ENCODE measurements at places on chromosomes 2 and 18.

- no peak for DNase-seq
Observed at GRCh38 chr18:53906681-53907080, 317.8 kb downstream of the MBD2 start.

GRCh38 chr2:98565286-98565860 is 42.9 kb downstream of the COA5 start:
- no peak for DNase-seq

DNA sequence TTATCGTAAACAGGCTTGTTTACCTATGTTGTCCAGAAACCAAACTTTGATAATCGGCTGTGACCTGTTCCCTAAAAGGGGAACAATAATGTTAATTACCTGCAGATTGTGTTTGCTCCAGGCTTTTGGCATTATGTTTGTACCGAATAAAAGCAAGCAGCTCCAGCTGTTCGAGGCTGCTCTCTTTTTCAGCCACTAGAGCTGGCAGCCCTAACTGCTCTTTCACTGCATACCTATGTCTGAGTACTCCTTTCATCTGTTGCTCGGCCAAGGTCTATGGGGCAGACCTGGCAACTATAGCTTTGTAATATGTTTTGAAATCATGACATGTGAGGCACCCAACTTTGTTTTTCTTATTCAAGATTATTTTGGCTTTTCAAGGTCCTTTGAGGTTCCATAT is 77.8 kb upstream of the EHBP1 start:
- no peak for DNase-seq

DNA sequence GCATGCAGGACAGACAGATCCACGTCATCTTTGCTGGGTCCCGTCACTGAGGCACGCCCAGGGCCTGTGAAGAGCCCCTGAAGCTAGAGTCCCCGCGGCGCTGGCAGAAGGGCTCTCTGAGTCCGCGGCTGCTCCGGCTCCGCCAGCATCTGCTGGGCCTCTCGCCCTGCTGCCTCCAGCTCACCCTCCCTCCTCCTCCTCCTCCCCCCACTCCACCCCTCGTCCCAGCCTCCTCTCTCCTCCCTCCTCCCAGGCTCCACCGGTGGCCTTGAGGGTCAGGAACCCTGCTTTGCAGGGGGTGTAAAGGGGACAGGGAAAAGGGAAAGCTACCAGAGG is at the start of gene TNS1:
TNS1 (minus strand) TSS at position 151 of the 336 bp plus-strand sequence; CDS start at position 28, 123 bp downstream.
- no peak for DNase-seq

DNA sequence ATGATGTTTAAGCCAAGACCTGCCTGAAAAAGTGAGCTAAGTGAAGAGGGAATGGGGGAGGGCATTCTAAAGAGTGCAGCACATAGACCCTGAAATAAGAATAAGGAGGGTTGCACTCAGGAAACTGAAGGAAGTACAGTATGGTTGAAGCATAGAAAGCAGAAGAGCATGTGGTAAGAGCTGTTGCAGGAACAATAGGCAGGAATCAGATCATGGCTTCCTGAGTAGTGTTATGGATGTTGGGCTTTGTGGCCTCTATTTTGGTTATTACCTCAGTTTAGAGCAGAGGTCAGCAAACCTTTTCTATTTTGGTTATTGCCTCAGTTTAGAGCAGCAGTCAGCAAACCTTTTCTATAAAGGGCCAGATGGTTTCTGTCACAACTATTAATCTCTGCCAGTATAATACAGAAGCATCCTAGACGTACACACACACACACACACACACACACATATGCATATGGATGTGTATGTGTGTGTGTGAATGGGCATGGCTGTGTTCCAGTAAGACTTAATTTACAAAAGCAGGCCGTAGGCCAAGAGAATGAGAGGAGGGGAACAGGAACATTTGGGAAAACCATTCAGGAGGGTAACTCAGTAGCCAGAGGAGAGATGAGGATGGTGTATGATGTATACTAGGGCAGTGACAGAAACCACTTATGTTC is 91.1 kb upstream of the MYO3B start:
- no peak for DNase-seq

DNA sequence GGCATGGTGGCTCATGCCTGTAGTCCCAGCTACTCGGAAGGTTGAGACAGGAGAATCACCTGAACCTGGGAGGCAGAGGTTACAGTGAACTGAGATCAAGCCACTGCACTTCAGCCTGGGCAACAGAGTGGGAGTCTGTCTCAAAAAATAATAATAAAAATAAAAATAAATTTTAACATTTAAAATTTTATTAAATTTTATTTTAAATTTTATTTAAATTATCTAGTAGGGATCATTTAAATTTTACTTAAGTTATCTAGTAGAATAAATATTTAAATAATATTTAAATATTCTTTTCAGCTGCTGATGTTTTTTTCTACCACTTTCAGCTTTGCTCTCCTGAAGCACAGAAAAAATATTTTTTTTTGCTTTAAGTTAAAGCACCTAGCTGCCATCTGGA is 10.4 kb downstream of the COBLL1 start:
- no peak for DNase-seq

GRCh38 chr2:168751104-168751740 is 51.2 kb upstream of the NOSTRIN start:
- no peak for DNase-seq

GRCh38 chr2:121103960-121104359 is 181.0 kb downstream of the TFCP2L1 start:
- no peak for DNase-seq

- no peak for DNase-seq
Observed at GRCh38 chr2:216879727-216880508, 20.1 kb upstream of the TNP1 start.

- no peak for DNase-seq
Observed at GRCh38 chr2:239220341-239220740, 180.5 kb downstream of the HDAC4 start.

- DNase-seq = no peak
Observed at GRCh38 chr2:29249666-29250253, 134.5 kb downstream of the CLIP4 start.

DNA sequence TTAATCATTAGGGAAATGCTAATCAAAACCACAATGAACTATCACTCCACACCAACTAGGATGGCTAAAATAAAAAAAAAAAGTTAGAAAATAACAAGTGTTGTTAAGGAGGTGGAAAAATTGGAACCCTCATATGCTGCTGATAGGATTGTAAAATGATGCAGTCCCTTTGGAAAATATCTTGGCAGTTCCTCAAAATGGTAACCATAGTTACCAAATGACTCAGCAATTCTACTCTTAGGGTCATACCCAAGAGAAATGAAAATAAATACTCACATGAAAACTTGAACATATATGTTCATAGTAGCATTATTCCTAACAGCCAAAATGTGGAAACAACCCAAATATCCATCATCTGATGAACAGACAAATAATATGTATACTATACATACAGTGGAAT is 15.7 kb upstream of the ACVR2A start:
- DNase-seq = peak; percentile 53

DNA sequence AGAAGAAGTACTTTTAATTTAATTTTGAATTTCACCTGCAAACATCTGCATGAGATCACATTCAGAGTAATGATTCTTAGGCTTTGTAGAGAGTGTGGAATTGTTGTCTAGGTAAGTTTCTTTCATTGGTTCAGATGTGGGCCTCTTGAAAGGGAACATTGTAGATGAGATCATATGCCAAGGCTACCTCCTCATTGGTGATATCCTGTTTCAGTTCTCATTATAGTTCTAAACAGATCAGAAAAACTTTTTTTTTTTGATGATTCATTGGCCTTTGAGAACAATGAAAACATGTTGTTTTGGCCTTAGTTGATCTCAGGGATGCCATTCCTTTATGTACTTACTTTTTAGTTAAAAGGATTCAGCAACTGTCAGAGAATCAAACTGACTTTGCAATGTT is 44.5 kb downstream of the EML6 start:
- peak; percentile 45 for DNase-seq

- DNase-seq = no peak
Observed at GRCh38 chr18:12656605-12656937, 1.3 kb downstream of the SPIRE1 start.

DNA sequence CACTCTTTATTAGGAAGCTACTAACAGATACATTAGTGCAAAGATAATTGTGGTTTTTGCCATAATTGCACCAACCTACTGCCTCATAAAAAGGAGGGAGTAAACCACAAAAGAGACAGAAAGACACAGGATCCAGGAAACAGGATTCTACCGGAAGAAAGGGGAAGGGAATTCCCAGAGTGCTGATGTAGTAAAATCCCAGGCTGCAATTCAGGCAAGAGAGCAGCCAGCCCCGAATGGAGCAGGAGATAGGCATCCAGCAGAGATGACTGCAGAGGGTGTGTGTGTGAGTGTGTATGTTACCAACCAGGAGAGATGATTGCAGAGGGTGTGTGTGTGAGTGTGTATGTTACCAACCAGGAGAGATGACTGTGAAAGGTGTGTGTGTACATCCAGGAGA is 84.4 kb downstream of the KCNS3 start:
- DNase-seq = no peak

DNA sequence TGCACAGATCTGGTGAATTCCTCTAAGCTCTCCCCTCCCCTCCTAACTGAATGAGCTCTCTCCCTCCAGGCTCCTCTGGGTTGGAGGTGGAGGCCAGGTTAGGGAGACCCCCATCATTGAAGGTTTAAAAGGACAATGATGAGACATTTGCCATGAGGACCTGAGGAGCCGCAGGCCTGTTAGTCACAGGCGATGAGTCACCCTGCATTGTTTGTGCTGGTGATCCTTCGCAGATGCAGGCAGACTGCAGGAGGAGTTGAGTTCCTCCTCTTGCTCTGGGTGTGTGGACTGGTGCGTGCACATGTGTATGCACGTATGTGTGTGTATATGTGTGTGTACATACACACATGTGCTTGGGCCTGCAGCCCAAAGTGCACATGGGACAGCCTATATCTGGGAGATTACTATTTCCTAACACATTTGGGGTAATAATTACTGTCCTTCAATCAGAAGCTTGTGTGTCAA is 42.0 kb downstream of the MCFD2 start:
- no peak for DNase-seq

GRCh38 chr2:187435756-187436155 is 12.3 kb downstream of the CALCRL start:
- DNase-seq = no peak

DNA sequence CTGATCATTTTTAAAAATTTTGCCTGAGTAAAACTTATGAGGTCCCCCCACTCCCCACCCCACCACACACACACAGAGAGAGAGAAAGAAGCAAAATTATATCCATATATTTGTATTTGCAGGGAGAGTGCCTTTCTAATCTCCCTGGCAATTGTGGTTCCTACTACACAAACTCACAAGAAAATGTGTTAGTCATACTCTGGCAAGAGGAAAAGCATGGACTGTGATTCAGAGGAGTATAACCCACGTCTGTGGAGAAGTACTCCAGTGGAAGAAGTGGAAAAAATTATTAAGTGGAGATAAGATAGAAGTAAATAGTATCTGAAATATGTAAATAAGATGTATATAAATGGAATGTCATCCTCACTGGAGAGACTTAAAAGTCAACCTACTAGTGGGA is 114.0 kb downstream of the DSEL start:
- DNase-seq = peak; percentile 77

GRCh38 chr18:55296778-55297177 is 291.2 kb downstream of the TCF4 start:
- DNase-seq = no peak

DNA sequence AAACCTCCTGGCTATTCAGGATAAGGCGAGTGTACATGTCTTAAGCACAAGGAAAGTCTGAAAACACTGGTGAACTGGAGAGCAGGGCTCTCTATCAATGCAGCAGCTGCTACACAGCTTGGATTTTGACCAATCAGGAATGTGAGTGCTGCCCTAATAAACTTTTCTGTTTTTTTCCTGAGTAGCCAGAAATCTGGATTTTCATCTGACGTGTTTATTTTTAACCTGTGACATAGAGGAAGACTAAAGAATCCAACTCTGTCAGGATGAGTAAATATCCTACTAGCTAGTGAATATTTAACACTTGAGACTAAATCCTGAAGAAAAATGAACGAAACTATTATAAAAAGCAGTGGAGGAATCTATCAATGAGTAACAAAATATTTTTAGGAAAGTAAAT is 1638.9 kb downstream of the LRP1B start:
- DNase-seq = no peak

GRCh38 chr18:4333043-4333442 is 122.1 kb downstream of the DLGAP1 start:
- no peak for DNase-seq

- DNase-seq = no peak
Observed at GRCh38 chr18:21262979-21263378, 20.9 kb downstream of the GREB1L start.

DNA sequence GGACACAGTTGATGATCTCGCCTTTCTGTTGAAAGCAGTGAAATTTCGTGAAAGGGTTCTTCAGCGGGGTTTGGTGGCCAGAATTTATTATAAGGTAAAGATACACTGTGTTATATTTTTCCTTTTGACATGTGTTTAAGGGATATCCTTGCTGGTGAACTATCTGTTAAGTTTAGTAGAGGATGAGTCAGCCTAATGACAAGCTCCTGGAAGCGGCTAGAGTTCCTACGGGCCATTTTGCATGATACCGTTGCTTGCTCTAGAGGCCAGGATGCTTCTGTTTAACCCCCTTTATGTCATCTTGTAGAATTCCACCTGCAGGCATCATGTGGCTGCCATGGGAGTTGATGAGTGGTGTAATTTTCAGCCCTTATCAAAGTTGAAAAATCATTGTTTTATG is 124.8 kb upstream of the BCL2L11 start:
- no peak for DNase-seq

- no peak for DNase-seq
Observed at GRCh38 chr2:119218478-119219064, 5.1 kb upstream of the STEAP3 start.

DNA sequence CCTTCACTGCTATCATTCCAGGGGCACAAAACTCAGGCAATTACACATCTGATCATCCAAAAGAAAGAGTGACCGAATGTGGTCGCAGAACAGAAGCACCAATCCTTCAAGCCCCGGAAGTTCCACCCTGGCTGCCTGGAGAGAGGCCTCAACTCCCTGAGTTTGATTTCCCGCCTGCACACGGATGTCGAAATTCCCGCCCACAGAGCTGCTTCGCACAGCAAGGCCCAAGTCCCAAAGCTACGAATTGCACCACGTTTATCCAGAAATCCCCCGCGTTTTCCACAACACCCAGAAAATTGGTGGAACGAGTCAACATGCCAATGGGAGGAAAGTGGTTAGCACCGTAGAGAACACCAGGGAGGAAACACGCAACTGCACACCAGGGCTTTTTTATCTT is 445.4 kb downstream of the EIPR1 start:
- no peak for DNase-seq

GRCh38 chr2:173427887-173428668 is 73.4 kb downstream of the CDCA7 start:
- DNase-seq = no peak

- no peak for DNase-seq
Observed at GRCh38 chr2:235087832-235088495, 136.1 kb downstream of the SH3BP4 start.

DNA sequence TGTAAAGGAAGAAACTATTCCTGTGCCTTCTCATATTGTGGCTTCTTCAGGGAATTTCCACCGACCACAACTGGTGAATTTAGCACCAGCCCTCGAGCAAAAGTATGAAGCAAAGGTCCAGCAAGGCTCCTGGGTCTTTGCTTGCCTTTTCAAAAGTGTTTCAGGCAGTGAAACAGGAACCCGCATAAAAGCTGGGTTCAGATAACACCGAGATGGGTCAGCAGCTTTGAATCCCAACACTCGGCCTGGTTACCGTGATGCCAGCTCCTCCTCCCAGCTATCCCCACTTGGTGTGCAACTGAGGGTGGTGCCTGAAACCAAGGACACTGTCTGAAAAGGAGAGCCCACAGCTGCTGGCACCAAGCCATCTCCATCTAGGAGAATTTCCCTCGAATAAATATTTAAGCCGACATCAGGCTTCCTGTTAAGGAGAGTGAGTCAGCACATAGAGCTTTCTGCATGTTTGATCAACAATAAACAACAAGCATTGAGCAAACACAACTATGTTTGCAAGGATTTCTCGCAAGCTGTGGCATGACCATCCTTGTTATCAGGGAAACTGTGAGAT is 69.5 kb downstream of the ANTXR1 start:
- DNase-seq = peak; percentile 71
